ENCODE measurements at places on chromosomes 12 and 14.

- DNase-seq: no peak
Measured at GRCh38 chr12:49961111-49961922, at the start of gene AQP5. AQP5 (plus strand) TSS chr12:49961872; CDS start chr12:49962018, 146 bp downstream.

- DNase-seq: no peak
Measured at GRCh38 chr12:128818065-128819022, 5.4 kb downstream of the SLC15A4 start.

- no peak for DNase-seq
Measured at GRCh38 chr14:55583942-55584468, 4.0 kb downstream of the KTN1 start.

DNA sequence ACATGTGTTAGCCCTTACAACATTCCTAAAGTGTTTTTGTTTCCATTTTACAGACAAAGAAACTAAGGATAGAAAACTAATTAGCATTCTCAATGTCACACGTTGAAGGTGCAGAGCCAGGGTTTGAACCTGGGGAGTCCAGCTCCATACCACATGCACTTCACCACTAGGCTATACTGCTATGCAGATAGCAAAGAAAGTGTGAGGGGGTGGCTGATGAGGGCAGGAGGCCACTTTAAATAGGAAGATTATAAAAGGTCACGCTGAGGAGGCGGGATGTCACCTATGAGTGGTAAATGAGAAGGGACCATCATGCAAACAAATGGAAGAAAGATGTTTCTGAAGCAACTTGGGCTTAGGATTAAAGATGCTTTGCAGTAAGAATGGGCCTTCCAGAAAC lies 213.9 kb downstream of the EGLN3 start:
- no peak for DNase-seq

DNA sequence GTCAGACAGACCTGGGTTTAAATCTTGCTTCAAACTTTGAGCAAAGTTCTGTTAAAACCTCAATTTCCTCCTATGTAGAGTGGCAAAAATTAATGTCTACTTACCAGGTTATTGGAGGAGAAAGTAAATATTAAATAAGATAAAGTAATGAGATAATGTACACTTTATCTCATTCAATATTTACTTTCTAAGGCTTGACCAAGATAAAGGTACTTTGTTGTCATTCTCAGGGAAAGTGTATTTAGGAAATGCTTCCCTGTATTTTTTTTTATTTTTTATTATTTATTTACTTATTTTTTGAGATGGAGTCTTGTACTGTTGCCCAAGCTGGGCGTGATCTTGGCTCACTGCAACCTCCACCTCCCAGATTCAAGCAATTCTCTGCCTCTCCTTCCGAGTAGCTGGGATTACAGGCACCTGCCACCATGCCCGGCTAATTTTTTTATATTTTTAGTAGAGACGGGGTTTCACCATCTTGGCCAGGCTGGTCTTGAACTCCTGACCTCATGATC lies 4.7 kb downstream of the FAM161B start:
- DNase-seq: no peak

- DNase-seq: no peak
Measured at GRCh38 chr12:95136598-95136997, 63.2 kb upstream of the NR2C1 start.

DNA sequence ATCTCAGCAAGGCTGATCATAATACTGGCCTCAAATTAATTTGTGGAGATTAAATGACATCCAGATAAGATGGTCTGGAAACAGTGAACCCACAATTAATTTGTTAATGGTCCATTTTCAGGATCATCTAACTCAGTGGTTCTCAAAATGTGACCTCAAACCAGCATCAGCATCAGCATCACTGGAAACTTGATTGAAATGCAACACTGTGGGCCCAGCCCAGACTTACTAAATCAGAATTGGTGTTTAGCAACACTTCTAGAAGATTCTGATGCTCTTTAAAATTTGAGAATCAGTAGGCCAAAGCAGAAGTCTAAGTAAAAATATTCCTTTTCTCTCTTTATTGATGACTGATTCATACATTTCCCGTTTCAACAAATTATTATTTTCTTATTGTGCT lies 10.7 kb upstream of the KRT82 start:
- no peak for DNase-seq

DNA sequence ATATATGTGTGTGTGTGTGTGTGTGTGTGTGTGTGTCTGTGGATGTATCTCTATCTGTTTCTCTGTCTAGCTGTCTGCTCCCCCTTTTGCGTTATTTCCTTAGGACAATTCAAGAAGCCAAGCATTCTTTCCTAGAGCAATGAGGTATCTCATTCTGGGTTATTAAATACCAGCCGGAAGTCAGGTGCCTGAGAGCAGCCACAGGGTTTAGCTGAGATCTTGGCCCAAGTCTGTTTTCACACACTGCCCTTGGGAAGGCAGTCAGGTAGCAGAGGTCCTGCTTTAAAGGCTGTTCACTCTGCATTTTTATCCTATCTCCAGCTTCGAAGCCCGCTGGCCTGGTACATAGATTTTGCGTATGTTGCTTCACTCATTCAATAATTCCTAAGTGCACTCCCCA lies 76.8 kb downstream of the TSPAN9 start:
- DNase-seq: no peak

- no peak for DNase-seq
Measured at GRCh38 chr14:89707086-89707485, 247.4 kb downstream of the EFCAB11 start.

GRCh38 chr14:80575763-80576162 lies 364.5 kb upstream of the DIO2 start:
- DNase-seq: no peak

- DNase-seq: no peak
Measured at GRCh38 chr12:49902399-49903350, 1.0 kb downstream of the FAIM2 start.

GRCh38 chr12:3491938-3492792 lies 1.2 kb downstream of the PRMT8 start:
- no peak for DNase-seq

DNA sequence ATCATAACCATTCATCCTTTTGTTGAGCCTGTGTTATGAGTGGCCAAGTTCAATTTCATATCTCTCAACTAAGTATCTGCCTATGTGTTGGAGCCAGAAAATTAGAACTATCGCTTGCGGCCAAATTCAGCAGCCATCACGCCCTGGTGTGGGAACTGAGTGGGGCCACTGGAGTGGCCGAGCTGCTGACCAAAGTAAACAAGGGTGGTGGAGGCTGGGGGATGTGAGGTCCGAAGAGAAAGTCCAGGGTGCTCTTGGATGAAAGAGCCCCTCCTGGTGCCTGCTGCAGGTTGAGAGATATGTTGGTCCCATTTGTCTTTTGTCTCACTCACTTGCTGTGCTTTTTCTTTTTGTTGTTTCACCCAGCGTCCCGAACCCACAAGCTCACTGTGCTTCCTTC lies 14.9 kb downstream of the ADGRD1 start:
- no peak for DNase-seq

DNA sequence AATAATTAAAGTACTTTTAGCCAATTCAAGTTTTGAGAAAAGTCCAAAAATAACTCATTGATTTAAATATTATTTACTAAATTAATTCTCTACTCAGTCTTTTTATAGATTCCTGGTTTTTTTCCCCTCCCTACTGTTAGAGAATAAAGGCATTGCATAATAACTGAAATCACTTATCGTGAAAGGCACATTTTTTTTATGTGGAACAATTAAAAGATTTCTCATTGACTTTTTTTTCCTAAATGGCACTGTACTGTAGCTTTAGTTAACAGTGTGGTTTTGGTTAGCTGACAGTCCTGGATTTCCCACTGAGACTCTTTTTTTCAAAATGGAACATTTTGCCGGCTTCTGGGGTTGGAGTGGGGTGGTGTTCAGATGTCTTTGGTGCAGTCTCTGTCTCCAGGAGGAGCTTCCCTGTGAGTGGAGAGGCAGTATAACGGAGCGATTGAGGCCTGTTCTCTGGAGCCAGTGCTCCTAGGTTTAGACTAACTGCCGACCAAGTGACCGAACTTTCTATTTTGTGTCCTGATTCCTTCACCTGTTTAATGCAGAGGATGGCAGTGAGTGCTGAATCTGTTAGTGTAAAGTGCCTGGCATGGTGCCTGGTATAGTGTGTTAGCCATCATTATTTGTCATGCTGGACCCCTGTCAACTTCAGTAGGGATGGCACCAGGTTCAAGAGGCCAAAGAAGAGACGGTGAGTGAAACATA lies 117.7 kb downstream of the ADCK1 start:
- DNase-seq: no peak

DNA sequence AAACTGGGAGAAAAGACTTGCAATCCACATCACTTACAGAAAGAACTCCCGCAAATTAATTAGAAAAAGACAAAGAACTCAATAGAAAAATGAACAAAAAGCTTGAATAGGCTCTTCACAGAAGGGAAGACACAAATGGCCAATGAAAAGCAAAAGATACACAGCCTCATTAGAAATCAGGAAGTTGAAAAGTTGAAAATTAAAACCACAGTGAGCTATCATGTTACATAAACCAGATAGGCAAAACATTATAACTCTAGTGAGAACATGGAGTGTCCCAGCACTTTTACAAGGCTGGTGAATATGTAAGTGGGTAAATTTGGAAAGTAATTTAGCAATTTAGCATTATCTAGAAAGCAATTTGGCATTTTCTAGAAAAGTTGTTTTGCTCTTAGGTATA lies 158.4 kb upstream of the RASSF8 start:
- DNase-seq: no peak

- no peak for DNase-seq
Measured at GRCh38 chr14:105471297-105471821, 3.3 kb upstream of the CRIP2 start.

- DNase-seq: no peak
Measured at GRCh38 chr14:64434528-64434927, 30.8 kb upstream of the AKAP5 start.

GRCh38 chr14:99412117-99413061 lies 68.3 kb downstream of the SETD3 start:
- no peak for DNase-seq

- no peak for DNase-seq
Measured at GRCh38 chr12:52689936-52690335, 9.7 kb upstream of the KRT1 start.

Data from stimulated activated CD8-positive, alpha-beta memory T cell treated with anti-CD3 and anti-CD28 coated beads, Interleukin-2, amount 100 ng/mL, for 1 hour (primary cell).